ENCODE measurements at places on chromosomes 13 and 19. TPM values are rescaled to one million over a fixed set of nuclear protein-coding genes. Genes with fewer than 3 reads are reported as not detected.

The KLHL1 gene
- total RNA-seq: not detected

The ADGRE3 gene
- total RNA-seq: not detected

The SOX1 gene
- total RNA-seq: not detected

The ZNF14 gene
- 20.1 TPM for total RNA-seq

The PLEKHJ1 gene
- total RNA-seq: 87.0 TPM

The CD37 gene
- 365 TPM for total RNA-seq

The ANO8 gene
- 18.3 TPM for total RNA-seq

GRCh38 chr13:29522044-29522685 is 73.3 kb downstream of the SLC7A1 start:
- no peak for DNase-seq
- no peaks in the 10 kb centered on the region for H3K27me3 ChIP-seq
- no peak overlapping the region for H3K4me3 ChIP-seq
- no peaks in the 10 kb centered on the region for H3K4me1 ChIP-seq
- no peak overlapping the region for H3K27ac ChIP-seq
- peaks cover 71% of the 10 kb centered on the region for H3K36me3 ChIP-seq

DNA sequence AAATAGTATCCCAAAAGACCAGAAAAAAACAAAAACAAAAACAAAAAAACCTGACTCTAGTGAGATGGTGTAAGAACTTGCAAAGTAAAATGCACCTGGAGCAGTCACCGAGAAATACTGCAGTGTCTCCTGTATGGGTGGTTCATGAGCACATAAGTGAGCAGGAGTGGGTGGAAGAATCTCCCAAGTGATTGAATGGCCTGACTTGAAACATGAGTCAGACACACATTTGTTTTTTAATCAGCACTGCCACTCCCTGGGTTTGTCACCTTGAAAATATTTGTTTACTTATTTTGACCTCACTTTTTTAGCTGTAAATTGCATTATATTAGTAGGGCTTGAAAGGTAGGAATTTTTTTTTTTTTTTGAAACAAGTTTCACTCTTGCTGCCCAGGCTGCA is 2.0 kb downstream of the ZNF431 start:
- H3K27me3 ChIP-seq: no peaks in the 10 kb centered on the region
- no peak for DNase-seq
- H3K4me1 ChIP-seq: peaks cover 8% of the 10 kb centered on the region
- no peak overlapping the region for H3K4me3 ChIP-seq
- H3K36me3 ChIP-seq: peaks cover 29% of the 10 kb centered on the region
- H3K27ac ChIP-seq: no peak overlapping the region

DNA sequence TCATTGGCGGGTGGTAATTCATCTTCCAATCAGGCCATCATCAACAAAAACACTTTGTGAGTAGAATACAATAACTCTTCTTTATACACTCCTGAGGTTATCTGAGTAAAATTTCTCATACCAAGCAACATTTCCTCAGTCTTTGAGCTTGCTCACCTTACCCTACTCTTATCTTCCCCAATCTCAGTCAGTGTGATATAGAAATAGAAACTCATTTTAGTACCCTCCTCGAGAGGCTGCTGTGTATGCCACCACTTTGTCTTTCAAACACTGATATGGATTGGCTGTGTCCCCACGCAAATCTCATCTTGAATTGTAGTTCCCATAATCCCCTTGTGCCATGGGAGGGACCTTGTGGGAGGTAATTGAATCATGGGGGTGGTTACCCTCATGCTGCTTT is 209.7 kb downstream of the RBM26 start:
- no peaks in the 10 kb centered on the region for H3K36me3 ChIP-seq
- no peak overlapping the region for H3K4me3 ChIP-seq
- DNase-seq: no peak
- H3K27me3 ChIP-seq: no peaks in the 10 kb centered on the region
- no peak overlapping the region for H3K27ac ChIP-seq
- peaks cover 4% of the 10 kb centered on the region for H3K4me1 ChIP-seq

DNA sequence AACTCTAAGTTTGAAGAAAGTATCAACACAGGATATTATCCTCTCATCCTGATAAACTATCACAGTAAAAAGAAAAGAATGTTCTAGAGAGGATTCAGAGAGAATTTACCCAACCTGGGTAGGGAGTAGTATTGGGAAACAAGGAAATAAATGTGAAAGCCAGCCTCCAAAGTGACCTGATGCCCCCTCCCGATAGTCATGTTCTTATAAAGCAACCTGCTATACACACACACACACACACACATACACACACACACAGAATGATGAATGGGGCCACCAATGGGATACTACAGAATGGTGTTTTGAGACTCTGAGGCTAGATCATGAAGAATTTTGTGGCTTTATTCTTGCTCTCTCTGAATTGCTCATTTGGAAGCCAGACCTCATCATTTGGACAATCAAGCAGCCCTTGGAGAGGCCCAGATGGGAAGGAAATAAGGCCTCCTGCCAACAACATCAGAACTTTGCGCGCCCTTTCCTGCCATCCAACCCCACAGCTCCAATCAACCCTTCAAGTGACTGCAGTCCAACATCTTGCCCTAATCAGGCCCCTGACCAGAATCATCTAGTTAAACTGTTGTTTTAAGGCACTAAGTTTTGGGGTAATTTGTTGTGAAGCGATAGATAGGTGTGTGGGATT is 807.9 kb upstream of the ARGLU1 start:
- no peak for DNase-seq
- no peak overlapping the region for H3K4me3 ChIP-seq
- no peak overlapping the region for H3K27ac ChIP-seq
- no peaks in the 10 kb centered on the region for H3K36me3 ChIP-seq

DNA sequence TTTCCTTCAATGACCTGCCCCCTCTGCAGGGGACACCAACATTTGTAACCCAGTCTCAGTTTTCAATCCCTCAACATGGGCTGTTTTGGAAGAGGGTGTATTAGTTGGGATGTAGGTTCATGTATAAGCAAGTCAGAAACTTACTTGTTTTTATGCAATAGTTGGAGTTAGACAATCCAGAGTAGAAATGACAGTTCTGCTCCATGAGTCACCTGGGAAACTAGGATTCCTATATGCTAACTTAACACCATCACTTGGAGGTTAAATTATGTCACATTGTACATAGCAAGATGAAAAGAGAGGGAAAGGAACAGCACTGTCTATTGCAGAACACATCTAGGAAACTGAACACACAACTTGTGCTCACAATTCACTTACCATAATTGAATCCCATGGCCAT is 436.4 kb downstream of the RFC3 start:
- H3K27me3 ChIP-seq: no peaks in the 10 kb centered on the region
- no peak overlapping the region for H3K27ac ChIP-seq
- H3K4me1 ChIP-seq: no peaks in the 10 kb centered on the region
- H3K36me3 ChIP-seq: no peaks in the 10 kb centered on the region
- H3K4me3 ChIP-seq: no peak overlapping the region
- DNase-seq: no peak

DNA sequence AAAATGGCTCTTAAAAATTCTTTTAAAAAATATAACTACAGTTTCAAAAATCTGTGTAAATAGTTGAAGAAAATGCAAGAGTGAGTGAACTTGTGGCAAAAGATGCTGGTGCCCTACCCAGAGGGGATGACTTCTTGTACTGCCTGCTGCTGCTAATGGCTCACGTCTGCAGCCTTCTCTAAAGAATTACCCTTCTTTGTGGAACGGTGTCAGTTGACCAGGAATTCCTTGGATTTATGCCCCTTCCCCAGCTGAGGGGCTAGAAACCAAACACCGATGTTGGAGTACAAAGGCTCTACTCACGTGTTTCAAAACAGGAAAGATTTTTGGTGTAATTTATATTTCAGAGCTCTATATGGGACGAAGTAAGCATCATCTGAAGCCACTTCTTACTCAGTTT is 1582.8 kb downstream of the OLFM4 start:
- H3K27ac ChIP-seq: no peak overlapping the region
- H3K27me3 ChIP-seq: no peaks in the 10 kb centered on the region
- H3K36me3 ChIP-seq: no peaks in the 10 kb centered on the region

GRCh38 chr19:15399234-15399515 is 19.6 kb upstream of the AKAP8 start:
- H3K4me1 ChIP-seq: no peaks in the 10 kb centered on the region
- no peak overlapping the region for H3K4me3 ChIP-seq
- H3K27me3 ChIP-seq: no peaks in the 10 kb centered on the region

DNA sequence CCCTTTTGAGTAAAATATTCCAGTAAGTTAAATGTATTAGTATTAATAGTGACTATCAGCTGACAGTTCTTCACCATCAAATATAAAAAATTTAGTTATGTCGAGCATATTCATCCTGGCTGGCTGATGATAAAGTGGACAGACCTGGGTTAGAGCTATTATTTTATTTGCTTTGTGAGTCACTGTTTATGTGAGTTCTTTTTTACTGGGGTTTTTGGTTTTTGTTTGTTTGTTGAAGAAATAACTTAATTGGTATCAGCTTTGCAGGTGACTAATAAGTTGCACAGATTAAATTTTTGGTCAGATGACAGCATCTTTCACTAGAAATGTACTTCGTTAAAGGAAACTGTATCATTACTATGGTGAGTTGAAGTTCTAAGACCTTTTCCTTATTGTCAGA is 224.7 kb downstream of the GGACT start:
- no peaks in the 10 kb centered on the region for H3K36me3 ChIP-seq
- H3K27me3 ChIP-seq: no peaks in the 10 kb centered on the region
- no peak overlapping the region for H3K27ac ChIP-seq

Data from T-cell (primary cell).